SK-MEL-5 (cell line): ENCODE measurements at places on chromosomes 7 and 10. TPM values are rescaled to one million over a fixed set of nuclear protein-coding genes. Genes with fewer than 3 reads are reported as not detected.

The ING3 gene
- total RNA-seq = 27.0 and 29.2 TPM in 2 replicates

The C7orf57 gene
- 0.48 and 0.79 TPM in 2 replicates for total RNA-seq

The RELN gene
- 5.1 and 6.6 TPM in 2 replicates for total RNA-seq

- no peak for DNase-seq
Measured at GRCh38 chr10:83142074-83142563, 997.2 kb upstream of the GHITM start.

- no peak for DNase-seq
Measured at GRCh38 chr10:115895166-115895565, 377.8 kb downstream of the GFRA1 start.

- no peak for DNase-seq
Measured at GRCh38 chr10:122499012-122499411, 37.7 kb downstream of the HTRA1 start.

DNA sequence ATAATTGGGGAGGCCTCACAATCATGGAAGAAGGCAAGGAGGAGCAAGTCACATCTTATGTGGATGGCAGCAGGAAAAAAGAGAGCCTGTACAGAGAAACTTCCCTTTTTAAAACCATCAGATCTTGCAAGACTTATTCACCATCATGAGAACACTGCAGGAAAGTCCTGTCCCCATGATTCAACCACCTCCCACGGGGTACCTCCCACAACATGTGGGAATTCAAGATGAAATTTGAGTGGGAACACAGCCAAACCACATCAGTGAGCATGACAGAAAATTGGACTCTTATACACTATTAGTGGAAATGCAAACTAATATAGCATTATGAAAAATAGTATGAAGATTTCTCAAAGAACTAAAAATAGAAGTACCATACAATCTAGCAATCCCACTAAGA lies 271.2 kb downstream of the MAGI2 start:
- DNase-seq = no peak

DNA sequence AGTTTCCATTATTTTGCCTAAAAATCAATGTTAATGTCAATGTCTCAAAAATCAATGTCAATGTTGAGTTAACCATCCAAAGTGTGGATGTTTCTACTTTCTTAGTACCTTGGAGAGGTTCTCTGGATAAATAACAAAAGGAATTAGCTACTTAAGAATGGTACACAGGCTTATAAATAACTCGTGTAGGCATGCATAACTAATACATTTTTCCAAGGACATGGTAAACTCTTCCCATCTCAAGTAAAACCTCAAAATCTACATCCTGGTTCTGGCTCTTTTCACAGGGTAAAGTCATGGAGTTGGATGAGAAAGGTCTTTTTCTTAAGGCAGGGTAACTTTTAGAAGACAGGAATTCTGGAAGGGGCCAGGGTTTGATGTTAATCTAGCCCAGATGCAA lies 59.9 kb downstream of the CAV1 start:
- no peak for DNase-seq

- DNase-seq = no peak
Measured at GRCh38 chr10:104580321-104580720, 60.8 kb upstream of the SORCS3 start.

DNA sequence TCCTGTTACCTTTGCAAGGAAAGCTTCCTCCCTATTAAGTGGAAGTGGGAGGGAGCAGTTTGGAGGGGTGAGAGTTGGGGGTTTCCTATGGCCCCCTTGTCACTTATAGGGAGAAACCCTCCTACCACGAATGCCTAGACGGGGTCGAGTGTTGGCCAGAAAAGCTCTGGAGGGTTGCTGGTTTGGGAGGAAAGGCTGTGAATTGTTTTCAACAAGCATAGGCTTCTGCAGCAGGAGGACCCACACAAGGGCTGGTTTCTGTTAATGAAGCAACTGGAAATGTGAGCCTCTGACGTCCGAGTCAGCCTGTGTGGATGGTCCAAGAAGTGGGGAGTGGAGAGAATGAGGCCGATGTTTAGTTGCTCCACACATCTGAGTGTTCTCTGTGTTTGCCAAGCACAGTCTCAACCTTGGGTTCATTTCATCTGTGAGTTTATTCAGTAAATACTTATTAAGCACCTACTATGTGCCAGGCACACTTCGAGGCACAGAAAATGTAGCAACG lies 37.3 kb upstream of the LEP start:
- DNase-seq = no peak

GRCh38 chr10:69504576-69505250 lies 53.4 kb downstream of the TSPAN15 start:
- no peak for DNase-seq

- DNase-seq = peak; percentile 65
Measured at GRCh38 chr10:29496341-29497162, 138.2 kb downstream of the SVIL start.
